Hematopoietic multipotent progenitor cell (in vitro differentiated cells): ENCODE measurements at places on chromosomes 2 and 18.

GRCh38 chr18:11953113-11953512 is 28.2 kb upstream of the IMPA2 start:
- no peak for DNase-seq

- no peak for DNase-seq
Observed at GRCh38 chr2:200300065-200300464, 6.4 kb upstream of the SPATS2L start.

DNA sequence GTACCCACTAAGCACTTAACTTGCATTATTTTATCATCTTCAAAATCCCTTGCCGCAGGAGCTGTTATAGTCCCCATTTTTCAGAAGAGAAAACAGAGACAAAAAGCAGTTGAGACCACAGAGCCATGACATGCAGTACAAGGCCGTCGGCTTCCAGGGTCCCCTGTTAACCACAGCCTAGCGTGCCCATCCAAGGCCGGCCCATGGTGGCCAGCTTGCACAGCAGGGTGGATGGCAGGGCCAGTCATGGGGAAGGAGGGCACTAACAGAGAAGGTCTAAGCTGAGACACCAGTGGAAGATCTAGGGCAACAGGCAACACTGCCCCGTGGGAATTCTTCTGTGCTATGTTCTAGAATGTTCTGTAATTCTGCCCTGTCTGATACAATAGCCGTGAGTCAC is 192.6 kb upstream of the ID2 start:
- no peak for DNase-seq

DNA sequence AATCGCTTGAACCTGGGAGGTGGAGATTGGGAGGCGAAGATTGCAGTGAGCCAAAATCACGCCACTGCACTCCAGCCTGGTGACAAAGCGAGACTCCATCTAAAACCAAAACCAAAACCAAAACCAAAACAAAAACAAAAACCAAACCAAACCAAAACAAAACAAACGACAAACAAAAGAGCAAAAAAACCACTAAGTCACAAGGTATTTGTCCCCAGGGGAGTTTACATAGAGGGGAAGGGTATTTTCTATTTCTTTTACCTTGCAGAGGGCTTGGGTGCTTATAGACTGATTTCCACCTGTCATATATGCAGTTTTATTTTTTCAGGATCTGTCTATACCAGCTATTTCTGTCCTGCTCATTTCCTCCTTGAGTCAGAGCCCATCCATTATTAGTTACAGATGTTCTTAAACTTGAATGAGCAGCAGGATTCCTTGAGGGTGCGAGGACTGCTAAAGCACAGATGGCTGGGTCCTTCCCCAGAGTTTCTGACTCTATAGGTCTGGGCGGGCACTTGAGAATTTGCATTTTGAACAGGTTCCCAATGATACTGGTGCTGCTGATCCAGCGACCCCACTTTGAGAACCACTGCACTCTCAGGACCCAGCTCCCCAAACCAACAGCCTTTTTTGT is 102.2 kb upstream of the UXS1 start:
- DNase-seq: no peak

DNA sequence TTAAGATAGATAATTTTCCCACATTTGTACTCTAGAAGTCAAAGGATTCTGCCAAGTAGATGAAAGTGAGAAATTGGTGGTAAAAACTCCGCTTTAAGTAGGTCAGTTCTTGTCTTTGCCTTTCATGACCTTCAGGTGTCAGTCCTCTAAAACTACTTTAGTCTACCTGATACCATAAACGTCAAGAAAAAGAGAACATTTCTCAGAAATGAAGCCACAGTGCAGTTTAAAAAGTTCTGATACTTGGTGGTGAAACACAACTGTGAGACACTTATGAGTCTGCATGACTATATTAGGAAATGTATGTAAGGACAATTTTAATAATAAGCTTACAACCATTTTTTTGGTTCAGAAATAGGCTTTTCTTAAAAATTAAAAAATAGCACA is 583.3 kb downstream of the SATB2 start:
- no peak for DNase-seq

GRCh38 chr2:54775710-54776109 is 52.2 kb downstream of the EML6 start:
- no peak for DNase-seq

- DNase-seq: no peak
Observed at GRCh38 chr2:239792405-239793084, 232.6 kb downstream of the NDUFA10 start.

DNA sequence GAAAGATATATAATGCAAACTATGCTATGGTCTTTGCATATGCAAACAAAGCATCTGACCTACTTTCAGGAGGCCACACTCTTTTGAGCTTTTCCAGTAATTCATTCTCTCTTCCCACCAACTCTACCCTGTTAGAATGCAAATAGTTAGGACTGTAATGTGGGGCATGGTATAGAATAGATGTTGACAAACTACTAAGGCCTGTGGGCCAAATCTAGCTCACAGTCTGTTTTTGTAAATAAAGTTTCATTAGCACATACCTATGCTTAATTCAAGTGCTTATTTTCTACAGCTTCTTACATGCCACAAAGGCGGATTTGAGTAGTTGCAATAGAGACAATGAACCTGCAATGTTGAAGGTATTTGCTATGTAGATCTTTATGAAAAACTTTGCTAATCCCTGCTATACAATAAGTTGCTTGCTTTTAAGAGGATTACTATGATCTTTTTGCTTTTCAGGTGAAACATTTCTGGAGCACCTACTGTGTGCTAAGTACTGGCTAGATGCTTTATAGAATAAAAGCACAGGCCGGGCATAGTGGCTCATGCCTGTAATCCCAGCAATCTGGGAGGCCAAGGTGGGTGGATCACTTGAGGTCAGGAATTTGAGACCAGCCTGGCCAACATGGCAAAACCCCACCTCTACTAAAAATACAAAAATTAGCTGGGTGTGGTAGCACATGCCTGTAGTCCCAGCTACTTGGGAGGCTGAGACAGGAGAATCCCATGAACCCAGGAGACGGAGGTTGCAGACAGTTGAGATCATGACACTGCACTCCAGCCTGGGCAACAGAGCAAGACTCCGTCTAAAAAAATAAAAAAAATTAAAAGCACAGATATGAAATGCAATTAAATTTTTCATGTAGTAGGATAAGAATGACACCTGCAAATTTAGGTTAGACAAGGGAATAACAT is 267.8 kb downstream of the DPP10 start:
- DNase-seq: no peak

GRCh38 chr2:144595686-144596072 is 75.8 kb upstream of the ZEB2 start:
- DNase-seq: no peak
